ENCODE measurements at places on chromosomes 11 and 22.

DNA sequence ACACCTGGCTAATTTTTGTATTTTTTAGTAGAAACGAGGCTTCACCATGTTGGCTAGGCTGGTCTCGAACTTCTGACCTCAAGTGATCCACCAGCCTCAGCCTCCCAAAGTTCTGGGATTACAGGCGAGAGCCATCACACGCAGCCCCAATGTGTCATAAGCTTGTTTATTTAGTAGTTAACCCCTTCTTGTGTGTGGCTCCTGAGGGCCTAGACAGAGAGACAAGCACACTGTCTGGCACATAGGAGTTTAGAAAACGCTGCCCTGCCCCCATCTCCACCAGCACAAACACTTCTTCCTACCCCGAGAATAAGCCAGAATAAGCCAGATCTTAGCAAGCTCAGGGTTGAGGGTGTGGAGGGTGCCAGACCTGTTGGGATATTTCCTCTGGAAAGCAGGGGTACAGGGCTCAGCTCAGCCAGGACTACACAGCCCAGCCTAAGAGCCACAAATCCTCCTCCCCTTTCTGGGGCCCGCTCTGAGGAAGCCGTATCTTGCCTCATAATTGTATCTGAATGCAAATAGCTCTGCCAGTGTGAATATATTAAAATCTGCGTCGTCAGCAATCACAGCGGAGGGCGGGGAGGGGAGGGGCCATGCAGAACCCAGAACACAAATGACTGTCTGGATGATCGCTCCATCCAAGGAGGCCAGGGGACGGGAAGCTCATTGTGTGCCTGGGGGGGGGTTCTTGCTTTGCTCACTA, 247.3 kb downstream of the MN1 start:
- DNase-seq, result no peak

DNA sequence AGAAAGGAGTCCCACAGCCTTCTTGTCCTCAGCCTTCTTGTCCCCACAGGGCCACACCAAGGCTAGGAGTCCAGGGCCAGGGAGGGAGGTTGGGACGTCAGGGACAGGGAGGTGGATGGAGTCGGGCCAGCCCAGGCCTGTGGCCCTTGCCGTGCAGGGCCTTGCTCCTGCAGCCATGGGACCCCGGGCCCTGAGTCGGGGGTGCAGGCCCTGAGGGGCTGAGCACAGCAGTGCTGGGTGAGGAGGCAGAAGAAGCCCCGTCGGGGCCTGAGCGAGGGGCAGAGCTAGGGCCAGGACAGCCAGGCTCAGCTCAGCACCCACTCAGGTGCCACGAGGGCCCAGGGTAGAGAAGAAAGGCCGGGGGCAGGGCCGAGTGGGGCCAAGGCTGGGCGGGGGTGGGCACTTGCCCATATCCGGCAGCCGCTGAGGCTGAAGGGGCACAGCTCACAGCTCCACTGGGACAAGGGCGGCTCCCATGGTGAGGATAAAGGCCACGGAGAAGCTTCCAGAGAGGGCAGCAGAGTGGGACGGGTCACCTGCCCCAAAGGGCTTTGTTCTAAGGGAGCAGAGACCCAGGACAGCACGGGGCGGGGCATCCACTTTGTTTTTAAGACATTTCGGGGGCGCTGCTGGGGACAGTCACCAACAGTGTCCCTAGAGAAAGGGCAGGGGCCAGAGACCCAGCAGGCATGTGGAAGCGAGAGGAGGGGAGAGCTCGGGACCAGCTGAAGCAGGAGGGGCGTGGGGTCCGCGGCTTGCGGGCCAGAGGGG, 3.6 kb downstream of the MLC1 start:
- DNase-seq, result no peak

- DNase-seq, result no peak
These were observed 5.5 kb upstream of the CYTH4 start for GRCh38 chr22:37276776-37277175.

GRCh38 chr11:27425814-27426213, 46.8 kb downstream of the LGR4 start:
- DNase-seq, result no peak

DNA sequence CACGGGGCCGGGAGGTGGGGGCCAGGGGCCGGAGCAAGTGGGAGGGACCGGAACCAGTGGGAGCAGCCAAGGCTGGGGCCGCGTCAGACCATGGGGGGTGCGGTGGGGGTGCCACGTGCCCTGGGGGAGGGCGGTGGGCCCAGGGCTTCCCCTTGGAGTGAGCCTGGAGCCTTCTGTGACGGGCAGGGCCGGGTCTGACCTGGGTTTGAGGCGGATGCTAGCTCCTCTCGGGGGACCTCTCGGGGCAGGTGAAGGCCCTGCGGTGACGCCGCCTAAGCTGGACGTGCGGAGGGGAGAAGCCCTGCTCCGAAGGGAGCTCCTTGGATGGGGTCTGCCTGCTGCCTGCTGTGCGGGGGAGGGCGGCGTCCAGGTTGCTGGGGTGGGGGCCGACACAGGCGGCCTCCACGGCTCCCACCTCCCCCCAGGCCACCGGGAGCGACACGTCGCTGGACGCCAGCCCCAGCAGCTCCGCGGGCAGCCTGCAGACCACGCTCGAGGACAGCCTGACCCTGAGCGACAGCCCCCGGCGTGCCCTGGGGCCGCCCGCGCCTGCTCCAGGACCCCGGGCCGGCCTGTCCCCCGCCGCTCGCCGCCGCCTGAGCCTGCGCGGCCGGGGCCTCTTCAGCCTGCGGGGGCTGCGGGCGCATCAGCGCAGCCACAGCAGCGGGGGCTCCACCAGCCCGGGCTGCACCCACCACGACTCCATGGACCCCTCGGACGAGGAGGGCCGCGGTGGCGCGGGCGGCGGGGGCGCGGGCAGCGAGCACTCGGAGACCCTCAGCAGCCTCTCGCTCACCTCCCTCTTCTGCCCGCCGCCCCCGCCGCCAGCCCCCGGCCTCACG, 115.0 kb downstream of the CACNA1I start:
- no peak for DNase-seq

DNA sequence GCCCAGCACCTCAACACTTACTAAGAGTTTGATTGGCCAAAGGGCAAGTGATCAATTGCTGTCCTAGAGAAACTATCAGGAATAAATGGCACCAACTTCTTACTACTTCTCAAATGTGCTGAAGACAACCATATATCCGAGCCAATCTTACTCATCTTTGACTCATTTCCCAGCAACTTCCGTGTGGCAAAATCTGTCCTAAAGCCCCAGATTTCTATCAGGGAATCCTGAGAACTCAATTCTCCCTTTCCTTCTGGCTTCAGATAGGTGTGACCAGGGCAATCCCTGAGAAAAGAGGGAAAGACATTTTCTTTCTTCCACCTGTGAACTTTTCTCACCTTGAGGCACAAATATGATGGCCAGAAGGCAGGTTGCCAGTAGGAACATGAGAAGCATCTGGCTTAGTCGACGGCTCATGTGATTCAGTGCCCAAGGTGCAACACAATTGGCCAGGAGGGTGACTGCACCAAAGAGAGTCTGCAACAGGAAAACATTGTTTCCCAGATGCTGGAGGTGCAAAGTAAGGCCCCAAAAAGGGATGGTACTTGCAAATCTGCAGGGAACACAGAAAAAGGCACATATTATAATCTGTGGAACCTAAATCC, 21.8 kb upstream of the SLC22A24 start:
- DNase-seq, result no peak

GRCh38 chr22:32674925-32675825, 126.3 kb upstream of the TIMP3 start:
- no peak for DNase-seq

- no peak for DNase-seq
These were observed 305.8 kb upstream of the NCAM1 start for GRCh38 chr11:112655371-112655770.
